ENCODE measurements at places on chromosomes 5 and 9.

GRCh38 chr9:3751125-3751758 lies 225.4 kb upstream of the RFX3 start:
- DNase-seq: peak; percentile 41

DNA sequence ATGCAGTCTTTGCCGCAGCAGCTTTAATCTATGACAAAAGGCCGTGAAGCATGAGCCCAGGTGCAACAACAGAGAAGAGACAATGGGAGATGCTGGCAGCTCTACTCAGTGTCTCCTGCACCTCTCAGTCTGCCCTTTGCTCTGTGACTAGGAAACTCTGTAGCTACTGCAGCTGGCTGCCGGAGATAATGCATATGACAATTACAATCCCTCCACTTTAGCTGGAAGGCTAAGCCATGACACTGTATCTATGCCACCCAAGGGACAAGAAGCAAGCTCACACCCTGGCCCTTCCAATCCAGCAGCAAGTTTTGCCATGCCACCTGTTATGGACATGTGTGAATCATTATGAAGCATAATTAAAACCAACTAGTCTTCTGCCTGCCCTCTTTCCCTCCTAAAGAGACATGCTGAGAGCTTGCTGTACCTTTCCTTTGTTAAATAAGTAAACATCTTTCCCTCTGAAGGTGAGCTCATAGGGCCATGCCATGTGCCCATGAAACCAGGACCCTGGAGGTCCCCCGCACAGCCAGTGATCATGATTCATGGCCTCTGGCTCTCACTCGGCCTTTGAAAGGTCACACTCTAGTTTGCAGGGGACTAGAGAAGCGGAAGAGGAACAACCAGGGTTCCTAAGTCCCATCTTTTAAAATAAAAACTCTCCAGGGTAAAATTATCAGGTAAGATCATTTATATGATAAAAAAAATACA lies 219.4 kb downstream of the SPOCK1 start:
- DNase-seq: no peak

GRCh38 chr9:112743216-112743836 lies 7.2 kb upstream of the SNX30 start:
- DNase-seq: no peak

DNA sequence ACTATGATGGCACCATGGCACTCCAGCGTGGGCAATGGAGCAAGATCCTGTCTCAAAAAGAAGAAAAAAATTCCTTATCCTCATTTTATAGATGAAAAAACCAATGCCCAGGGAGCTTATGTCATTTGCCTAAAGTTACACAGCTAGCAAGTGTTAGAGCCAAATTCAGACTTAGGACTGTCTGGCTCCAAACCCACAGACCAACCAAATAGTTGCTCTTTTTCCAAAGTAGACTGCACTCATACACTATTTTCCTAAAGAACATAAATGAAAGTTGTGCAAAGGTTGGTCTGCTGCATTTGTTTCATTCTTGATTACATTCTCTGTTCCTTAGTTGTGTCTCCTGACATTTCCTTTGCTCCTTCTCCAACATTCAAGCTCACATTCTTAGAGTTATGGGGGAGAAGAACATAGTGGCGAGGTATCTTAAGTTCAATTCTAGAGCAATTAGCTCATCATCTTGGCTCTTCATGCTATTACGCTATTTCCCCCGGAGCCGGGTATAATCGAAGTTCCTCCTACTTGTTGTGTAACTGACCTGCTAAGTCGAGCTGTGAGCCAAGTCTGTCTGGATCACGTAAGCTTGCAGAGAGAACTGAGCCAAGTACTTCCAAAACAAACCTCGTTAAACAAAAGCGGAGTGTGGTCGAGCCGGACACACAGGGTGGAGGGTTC lies 138.3 kb downstream of the RFK start:
- no peak for DNase-seq

DNA sequence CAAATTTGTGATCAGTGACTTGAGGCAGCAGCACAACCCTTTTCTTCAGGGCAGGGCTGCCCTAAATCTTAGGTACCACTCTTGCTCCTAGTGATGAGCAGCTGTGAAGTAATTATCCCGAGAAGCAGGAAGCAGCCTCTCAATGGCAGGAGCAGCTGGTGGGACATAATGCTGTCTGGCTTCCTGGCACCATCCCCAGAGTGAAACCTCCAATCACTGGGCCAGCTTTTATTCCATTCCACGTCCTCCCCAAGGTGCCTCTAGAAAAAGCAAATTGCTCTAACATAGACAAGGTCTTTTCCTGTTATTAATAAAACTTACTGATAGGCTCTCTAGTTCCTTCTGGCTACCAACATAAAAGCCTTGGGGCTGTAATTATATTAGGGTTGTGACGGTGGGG lies 154.0 kb downstream of the FRMD3 start:
- peak; percentile 86 for DNase-seq

DNA sequence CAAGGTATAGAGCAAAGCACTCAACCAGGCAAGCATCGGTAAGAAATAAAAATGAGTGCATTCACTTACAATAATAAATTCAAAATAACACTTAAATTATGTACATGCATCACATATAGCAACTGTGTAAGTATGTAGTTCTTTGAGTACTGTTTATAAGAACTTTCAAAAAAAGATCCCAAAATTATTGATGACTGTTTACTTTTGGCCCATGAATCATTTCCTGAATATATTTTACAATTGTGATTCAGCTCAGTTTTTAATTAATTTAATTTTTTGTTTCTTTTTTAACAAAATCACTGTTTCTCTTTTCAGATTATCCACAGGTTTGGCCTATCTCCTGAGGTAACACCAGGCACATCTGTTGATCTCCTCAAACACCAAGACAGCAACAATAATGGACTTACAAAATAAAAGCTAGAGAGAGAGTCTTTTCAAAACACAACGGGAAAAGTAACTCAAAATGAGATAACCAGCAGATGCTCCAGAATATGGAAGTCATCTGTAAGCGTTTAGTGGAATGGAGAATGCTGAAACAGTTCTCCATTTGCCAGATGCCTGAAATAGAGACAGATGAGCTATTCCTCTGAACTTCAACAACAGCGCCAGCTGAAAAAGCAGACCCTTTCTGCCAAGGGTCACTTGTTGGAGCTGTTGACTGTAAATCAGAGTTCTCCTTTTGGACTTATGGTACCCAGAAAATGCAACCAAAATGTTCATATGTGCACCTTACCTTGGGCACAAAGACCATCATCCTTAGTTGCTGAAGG lies 348.6 kb upstream of the RGMB start:
- DNase-seq: no peak

DNA sequence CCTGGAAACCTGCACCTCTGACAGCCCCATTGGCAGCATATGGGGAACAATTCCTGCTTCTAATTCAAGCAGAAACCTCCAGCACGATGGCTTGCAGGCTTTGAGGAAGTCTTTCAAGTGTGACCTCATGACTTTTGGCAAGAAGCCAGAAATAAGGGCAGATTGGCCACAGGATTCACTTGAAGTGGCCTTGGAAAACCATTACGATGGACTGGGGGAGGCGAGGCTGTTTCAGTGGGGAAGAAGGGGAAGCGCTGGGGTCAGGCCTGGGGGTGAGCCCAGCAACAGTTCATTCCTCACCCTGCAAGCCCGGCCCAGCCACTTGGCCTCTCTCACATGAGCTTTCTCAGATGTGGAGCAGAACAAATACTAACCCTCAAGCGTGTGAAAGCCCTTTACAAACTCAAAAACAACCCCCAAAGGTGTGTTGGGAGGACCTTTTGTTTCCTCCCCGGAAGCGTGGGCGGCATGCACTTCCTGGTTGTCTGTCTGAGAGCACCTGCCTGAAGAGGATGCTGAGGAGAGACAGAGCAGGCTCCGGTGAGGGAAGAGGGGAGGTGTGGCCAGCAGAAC lies 26.9 kb upstream of the EEIG1 start:
- peak; percentile 25 for DNase-seq

DNA sequence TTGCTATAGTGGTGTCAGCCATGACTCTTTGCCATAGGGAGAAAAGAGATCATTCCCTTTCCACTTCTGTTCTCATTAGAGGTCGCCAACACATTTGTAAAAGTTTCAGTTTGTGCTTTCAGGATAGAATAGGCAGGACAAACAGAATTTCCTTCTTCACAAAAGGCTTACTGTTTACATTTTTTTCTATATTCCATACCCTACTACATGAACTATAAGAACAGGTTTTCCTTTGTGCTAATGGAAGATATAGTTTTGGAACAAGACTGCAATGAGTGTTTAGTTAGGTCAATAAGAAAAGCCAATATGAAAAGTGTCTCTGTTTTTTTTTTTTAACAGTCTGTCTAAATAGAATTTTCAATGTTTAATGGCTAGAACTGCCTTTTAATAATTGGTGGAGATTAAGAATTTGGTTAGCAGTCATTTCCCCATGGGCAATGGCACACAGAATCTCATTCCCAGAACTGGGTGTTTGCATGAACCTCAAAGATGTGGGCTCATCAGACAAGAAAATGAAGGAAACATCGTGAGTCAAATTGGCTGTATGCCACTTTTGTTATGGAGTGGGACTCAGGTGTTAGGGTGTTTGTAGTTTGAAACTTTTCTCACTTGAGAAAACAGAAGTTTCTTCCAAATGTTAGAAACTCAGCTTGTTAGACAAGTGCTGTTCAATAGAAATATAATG lies 75.2 kb upstream of the PRLR start:
- no peak for DNase-seq

DNA sequence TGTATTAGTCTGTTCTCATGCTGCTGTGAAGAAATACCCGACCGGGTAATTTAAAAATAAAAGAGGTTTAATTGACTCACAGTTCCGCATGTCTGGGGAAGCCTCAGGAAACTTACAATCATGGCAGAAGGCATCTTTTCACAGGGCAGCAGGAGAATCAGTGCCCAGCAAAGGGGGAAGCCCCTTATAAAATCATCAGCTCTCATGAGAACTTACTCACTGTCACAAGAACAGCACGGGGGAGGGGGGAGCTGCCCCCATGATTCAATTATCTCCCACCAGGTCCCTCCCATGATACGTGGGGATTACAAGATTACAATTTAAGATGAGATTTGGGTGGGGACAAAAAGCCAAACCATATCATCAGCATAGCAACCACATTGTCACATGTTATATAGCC lies 102.5 kb downstream of the GPBP1 start:
- no peak for DNase-seq

GRCh38 chr9:69499407-69499806 lies 172.8 kb downstream of the APBA1 start:
- no peak for DNase-seq

DNA sequence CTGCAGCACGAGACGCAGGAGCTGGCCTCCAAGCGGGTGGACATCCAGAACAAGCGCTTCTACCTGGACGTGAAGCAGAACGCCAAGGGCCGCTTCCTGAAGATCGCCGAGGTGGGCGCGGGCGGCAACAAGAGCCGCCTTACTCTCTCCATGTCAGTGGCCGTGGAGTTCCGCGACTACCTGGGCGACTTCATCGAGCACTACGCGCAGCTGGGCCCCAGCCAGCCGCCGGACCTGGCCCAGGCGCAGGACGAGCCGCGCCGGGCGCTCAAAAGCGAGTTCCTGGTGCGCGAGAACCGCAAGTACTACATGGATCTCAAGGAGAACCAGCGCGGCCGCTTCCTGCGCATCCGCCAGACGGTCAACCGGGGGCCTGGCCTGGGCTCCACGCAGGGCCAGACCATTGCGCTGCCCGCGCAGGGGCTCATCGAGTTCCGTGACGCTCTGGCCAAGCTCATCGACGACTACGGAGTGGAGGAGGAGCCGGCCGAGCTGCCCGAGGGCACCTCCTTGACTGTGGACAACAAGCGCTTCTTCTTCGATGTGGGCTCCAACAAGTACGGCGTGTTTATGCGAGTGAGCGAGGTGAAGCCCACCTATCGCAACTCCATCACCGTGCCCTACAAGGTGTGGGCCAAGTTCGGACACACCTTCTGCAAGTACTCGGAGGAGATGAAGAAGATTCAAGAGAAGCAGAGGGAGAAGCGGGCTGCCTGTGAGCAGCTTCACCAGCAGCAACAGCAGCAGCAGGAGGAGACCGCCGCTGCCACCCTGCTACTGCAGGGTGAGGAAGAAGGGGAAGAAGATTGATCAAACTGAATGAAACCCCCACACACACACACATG lies 654 bp downstream of the PURA start:
- peak; percentile 52 for DNase-seq

GRCh38 chr9:18920141-18921084 lies 112.6 kb downstream of the SAXO1 start:
- DNase-seq: no peak

- no peak for DNase-seq
Measured at GRCh38 chr5:8234179-8234770, 365.3 kb downstream of the MTRR start.

- no peak for DNase-seq
Measured at GRCh38 chr5:168649306-168649705, 70.1 kb upstream of the PANK3 start.

GRCh38 chr5:41112486-41113455 lies 41.6 kb upstream of the MROH2B start:
- no peak for DNase-seq

GRCh38 chr9:84679571-84679970 lies 10.0 kb downstream of the NTRK2 start:
- DNase-seq: no peak

DNA sequence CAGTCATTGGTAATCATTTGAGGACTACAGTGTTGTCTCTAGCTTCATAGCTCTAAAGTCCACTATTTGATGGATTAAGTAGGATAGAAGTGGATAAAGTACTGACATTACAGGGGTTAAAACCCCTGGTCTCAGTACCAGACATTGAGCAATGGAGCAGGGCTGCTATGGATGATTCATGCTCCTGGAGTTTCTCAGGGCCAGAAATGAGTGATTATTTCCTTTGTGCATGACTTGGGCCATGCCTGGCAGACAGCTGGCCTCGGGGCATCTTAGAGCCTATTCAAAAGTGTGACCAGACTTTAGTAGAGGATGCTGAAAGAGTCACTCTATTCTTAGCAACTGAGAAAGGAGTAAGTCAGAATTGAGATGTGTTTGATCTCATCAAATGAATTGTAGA lies 350.7 kb upstream of the TLE4 start:
- no peak for DNase-seq

GRCh38 chr5:58868931-58869330 lies 286.1 kb downstream of the RAB3C start:
- no peak for DNase-seq

DNA sequence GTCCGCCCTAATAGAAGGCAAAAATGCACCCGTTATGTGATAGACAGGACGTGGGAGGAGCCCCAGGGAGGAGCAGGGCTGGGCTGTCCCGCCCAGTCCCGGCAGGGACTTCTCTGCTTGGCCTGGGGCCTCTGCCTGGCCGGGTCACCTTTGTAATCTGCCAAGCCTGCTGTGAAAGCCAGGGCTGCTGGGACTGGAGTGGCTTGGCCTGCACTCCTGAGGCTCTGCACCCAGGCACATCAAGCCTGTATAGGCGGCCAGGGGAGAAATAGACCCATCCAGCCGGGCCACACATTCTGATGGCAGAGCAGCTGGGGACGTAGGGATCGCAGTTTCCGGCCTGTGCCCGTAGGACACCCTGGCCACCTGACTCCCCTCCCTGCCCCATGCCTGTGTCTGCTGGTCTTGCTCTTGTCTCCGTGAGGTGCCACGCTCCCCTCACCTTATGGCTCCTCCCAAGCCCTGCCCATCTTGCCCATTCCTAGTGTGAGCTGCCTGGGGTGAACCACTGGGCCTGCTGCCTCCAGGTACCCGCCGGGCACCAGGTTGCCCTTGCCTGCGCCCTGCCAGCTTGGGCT lies 28.1 kb downstream of the DYNC2I2 start:
- DNase-seq: peak; percentile 78

GRCh38 chr5:76532973-76533372 lies 90.2 kb downstream of the F2RL2 start:
- no peak for DNase-seq

GRCh38 chr9:99873531-99873930 lies 32.9 kb upstream of the STX17 start:
- DNase-seq: no peak
